ENCODE measurements at places on chromosomes 12 and 14.

DNA sequence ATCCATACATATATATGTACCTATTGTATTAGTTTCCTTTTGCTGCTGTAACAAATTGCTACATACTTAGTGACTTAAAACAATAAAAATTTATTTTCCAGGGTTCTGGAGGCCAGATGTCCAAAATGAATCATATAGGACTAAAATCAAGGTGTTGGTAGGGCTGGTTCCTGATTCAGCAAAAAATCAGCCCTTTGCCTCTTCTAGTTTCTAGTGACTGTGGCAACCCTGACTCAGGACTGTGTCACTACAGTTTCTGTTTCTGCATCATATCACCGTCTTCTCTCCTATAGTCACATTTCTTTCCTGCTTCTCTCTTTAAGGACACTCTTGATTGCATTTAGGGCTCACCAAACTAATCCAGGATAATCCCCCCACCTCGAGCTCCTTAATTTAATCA lies 386.3 kb upstream of the TBX3 start:
- no peak for DNase-seq

- no peak for DNase-seq
Observed at GRCh38 chr12:89210277-89210676, 142.0 kb downstream of the DUSP6 start.

DNA sequence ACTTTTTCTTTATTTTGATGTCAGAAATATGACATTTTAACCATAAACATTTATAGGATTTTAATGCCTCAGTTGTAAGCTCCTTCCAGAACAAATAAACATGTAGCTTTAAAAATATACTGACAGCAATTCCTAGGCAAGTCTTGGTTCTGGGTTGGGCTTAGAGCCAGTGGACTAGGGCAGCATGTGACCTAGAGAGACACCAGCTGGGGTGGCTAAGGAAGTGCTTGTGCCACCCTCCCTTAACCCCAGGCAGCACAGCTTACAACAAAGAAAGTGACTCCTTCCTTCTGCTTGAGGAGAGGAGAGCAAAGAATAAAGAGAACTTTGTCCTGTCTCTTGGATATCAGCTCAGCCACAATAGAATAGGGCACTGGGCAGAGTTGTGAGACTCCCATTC lies 61.6 kb upstream of the KTN1 start:
- no peak for DNase-seq

- DNase-seq: no peak
Observed at GRCh38 chr12:55642267-55642666, 5.6 kb downstream of the OR10P1 start.

DNA sequence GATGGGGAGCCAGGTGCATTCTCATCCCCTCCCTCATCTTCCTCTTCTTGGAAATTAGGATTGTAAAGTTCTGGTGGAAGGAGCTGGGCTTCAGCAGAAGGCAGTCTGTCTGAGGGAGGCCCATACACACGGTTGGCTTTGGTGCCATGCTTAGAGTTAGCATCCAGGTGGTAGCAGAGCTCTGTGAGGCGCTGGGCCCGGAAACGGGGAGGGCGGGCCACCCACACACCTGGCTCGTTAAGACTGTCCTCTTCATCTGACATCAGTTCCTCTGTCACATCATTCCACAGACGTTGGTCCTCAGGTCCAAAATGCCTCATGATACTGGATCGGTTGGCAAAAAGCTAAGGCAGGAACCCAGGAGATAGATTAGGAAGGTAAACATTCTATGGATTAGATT lies 4.9 kb upstream of the AJUBA start:
- no peak for DNase-seq

GRCh38 chr12:25985316-25986175 lies 27.1 kb downstream of the RASSF8 start:
- DNase-seq: no peak

GRCh38 chr14:21308132-21308478 lies 28.2 kb downstream of the RPGRIP1 start:
- DNase-seq: no peak

DNA sequence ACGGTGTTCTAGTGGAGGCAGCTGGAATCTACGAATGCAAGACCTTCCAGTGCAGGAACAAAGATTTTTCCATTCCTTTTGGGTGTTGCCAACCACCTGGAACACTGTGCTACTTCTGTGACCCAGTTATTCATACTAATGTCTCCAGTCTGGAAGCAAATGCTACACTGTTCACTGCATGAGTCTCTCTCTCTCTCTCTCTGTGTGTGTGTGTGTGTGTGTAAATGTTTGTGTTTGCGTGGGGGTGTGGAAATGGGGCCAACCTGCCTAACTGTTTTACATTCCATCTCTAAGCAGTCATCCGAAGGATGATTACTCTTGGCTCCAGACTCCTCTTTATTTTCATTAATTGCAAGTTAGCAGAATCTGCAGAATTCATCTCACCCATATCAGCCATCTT lies 29.9 kb upstream of the YBX3 start:
- no peak for DNase-seq

Data from NCI-H1436 (cell line).